ENCODE measurements at places on chromosomes 2 and 18. TPM values are rescaled to one million over a fixed set of nuclear protein-coding genes. Genes with fewer than 3 reads are reported as not detected.
A peak's percentile ranks its signal among the peaks of the same experiment; 100 is the strongest.

DNA sequence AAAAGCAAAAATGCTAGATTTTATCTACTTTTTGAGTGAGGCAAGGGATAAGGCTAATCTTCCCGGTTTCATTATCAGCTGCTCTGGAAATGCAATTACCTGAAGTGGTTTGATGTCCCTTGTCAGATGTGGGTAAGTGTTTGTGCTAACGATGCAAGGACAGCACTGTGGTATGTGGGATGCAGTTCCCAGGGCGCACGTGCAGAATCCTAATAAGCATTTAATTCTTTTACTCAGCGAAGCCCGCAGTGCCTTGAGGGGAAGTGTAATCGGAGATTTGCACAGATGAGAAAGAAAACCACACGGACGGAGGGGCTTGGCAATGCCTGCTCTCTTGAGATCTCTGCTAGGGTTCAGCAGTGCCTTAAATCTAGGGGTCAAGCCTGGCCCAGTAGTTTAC is 108.5 kb upstream of the LYPD6 start:
- H3K27me3 ChIP-seq = no peaks in the 10 kb centered on the region
- no peak overlapping the region for H3K4me3 ChIP-seq
- no peak for DNase-seq
- H3K27ac ChIP-seq = no peak overlapping the region

GRCh38 chr2:37619230-37619958 is 52.0 kb downstream of the CDC42EP3 start:
- no peak for DNase-seq
- H3K4me1 ChIP-seq = peaks cover 13% of the 10 kb centered on the region
- H3K27ac ChIP-seq = no peak overlapping the region

- H3K36me3 ChIP-seq = no peaks in the 10 kb centered on the region
- H3K4me3 ChIP-seq = no peak overlapping the region
- no peak for DNase-seq
- no peak overlapping the region for H3K27ac ChIP-seq
- H3K4me1 ChIP-seq = no peaks in the 10 kb centered on the region
- H3K27me3 ChIP-seq = peaks cover 19% of the 10 kb centered on the region
These were observed 123.2 kb downstream of the LYPD6B start for GRCh38 chr2:149161481-149162225.

DNA sequence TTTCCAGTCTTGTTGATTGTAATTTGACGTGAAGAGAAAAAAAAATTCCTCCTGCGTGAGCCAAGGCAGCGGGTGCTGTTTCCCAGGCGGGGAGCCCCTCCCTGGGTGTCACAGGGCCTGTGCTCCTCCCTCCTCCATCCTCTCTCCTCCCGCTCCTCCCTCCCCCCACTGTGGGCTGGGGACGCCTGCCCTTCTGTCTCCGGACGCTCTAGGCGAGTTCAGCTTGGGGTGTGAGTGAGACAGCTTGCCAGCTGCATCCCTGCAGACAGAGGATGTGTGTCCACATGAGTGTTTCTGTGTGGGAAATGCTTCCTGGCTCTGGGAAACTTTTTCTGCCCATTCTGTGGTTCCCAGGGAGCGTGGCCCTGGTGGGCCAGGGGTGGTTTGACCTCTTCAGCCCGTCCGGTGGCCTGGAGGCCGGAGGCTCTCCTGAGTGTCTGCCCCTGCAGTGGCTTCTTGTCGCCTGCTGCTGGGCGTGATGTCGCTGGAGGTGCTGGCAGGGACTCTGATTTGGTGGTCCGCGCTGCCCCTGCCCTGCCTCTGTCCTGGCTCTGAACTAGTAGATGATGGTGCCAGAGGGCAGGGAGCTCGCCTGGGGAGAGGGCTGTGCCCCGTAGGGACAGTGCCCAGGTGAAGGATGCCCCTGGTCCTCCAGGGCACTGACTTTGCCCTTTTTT is 96.4 kb downstream of the USP40 start:
- H3K27me3 ChIP-seq = no peaks in the 10 kb centered on the region
- H3K27ac ChIP-seq = peak overlapping the region; percentile 79
- H3K4me3 ChIP-seq = peak overlapping the region; percentile 44

DNA sequence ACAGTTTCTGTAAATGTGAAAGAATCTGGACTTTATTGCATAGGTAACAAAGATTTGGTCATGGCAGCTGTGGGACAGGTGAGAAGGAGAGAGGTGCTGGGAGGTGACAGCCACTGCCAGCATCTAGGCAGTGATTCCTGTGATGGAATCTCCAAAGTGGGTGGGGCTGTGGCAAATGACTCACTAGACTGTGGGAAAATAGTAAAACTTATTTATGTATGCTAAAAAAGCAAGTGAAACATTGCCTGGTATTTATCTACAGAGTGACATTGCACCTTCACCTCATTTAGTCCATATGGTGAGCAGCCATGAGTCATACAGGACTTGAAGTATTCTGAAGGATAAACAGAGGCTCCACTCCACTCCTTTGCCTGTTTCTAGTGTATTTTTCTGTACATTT is 145.3 kb upstream of the MEX3C start:
- no peak overlapping the region for H3K27ac ChIP-seq
- peaks cover 6% of the 10 kb centered on the region for H3K27me3 ChIP-seq
- H3K36me3 ChIP-seq = no peaks in the 10 kb centered on the region
- no peak overlapping the region for H3K4me3 ChIP-seq

DNA sequence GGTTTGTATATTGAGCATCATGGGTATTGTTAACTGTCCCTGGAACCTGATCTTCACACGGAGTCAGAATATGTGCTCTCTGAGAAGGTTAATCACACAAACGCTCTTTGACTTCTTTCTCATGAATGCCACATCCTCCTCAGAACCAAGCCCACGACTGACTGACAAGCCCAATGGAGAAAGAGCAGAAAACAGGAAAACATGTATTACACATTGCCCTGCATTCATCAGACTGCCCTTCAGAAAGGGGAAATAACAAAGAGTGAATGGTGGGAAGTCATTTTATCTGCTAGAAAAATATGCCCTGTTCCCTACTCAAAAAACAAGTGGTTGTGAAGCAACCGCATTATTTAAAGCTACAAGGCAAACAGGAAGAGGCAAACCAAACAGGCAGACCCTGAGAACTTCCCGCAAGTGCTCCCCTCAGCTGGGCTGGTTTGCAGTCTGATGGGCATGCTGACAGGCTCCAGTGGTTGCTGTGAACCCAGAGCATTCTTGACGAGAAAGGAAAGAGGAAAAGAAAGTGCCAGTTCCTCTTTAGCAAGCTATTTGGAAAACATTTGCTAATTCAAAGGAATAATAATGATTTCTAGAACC is 172.9 kb upstream of the SETBP1 start:
- no peaks in the 10 kb centered on the region for H3K36me3 ChIP-seq
- no peaks in the 10 kb centered on the region for H3K4me1 ChIP-seq
- H3K27me3 ChIP-seq = peaks cover under 1% of the 10 kb centered on the region
- H3K4me3 ChIP-seq = no peak overlapping the region
- DNase-seq = peak; percentile 18
- H3K27ac ChIP-seq = no peak overlapping the region

DNA sequence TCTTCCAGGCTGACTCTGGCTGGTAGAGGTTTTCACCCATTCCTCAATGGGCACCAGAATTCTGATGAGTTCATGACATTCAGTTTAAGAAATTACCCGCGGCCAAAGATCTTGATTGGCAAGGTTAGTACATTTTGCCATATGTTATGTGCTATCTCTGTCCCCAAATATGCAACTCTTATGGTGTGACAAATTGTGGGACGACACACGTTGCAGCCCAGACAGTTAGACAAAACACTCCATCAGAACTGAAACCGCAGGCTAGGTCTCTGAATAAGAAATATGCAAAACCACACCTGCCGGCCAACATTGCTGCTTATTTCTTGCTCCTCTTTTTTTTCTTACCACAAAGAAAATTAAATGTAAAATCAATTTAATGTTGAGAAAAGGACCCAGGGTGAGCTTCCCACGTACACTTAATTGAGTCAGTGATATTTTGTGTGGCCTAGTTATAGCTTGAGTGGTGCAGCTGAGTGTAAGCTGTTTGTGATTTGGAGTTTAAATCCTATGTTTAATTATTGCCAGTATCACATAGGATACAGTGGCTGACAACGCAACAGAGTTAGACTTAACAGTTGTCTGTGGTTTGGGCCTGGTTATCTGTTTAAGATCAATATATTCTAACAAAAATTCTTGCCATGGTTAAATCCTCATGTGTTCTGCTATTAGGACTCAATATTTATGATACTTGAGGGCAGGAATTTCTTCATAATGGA is 35.7 kb upstream of the LTBP1 start:
- no peak overlapping the region for H3K27ac ChIP-seq
- DNase-seq = no peak
- no peaks in the 10 kb centered on the region for H3K4me1 ChIP-seq
- H3K4me3 ChIP-seq = no peak overlapping the region
- H3K27me3 ChIP-seq = no peaks in the 10 kb centered on the region

GRCh38 chr2:219851169-219851568 is 223.7 kb downstream of the SLC4A3 start:
- H3K36me3 ChIP-seq = no peaks in the 10 kb centered on the region
- DNase-seq = no peak
- no peak overlapping the region for H3K4me3 ChIP-seq
- H3K4me1 ChIP-seq = peaks cover 8% of the 10 kb centered on the region

DNA sequence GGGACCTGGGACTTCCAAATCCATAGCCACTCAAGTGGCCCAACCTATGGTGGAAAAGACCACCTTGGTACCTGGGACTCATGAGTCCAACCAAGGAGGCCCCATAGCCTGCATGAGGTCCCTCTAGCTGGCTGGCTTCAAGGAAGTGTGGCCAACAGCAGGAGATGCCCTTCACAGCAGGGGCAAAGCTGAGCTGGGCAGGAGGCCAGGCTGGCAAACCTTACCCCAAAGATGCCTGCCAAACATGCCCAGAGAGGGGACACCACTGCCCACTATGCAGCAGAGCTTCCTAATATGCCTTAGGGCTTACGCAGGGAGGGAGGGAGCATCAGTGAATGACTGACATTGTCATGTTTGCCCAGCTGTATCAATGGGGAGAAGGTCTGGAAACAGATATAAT is 188.0 kb upstream of the GLI2 start:
- peaks cover 71% of the 10 kb centered on the region for H3K4me1 ChIP-seq
- DNase-seq = peak; percentile 63
- no peaks in the 10 kb centered on the region for H3K27me3 ChIP-seq
- no peaks in the 10 kb centered on the region for H3K36me3 ChIP-seq
- peak overlapping the region; percentile 72 for H3K27ac ChIP-seq

GRCh38 chr18:29076645-29077044 is 899.7 kb upstream of the CDH2 start:
- no peaks in the 10 kb centered on the region for H3K27me3 ChIP-seq
- no peaks in the 10 kb centered on the region for H3K4me1 ChIP-seq
- DNase-seq = no peak

- peak overlapping the region; percentile 58 for H3K27ac ChIP-seq
- no peaks in the 10 kb centered on the region for H3K36me3 ChIP-seq
- DNase-seq = no peak
- H3K27me3 ChIP-seq = no peaks in the 10 kb centered on the region
- no peak overlapping the region for H3K4me3 ChIP-seq
These were observed 27.8 kb upstream of the MAT2A start for GRCh38 chr2:85511008-85511811.

GRCh38 chr2:140905083-140905781 is 1225.6 kb downstream of the LRP1B start:
- no peak overlapping the region for H3K27ac ChIP-seq
- no peaks in the 10 kb centered on the region for H3K36me3 ChIP-seq
- peaks cover 2% of the 10 kb centered on the region for H3K4me1 ChIP-seq
- H3K27me3 ChIP-seq = no peaks in the 10 kb centered on the region
- no peak for DNase-seq

- peak overlapping the region; percentile 52 for H3K27ac ChIP-seq
- H3K36me3 ChIP-seq = no peaks in the 10 kb centered on the region
- no peaks in the 10 kb centered on the region for H3K27me3 ChIP-seq
These were observed 32.3 kb downstream of the NCK2 start for GRCh38 chr2:105777031-105777482.

- H3K4me3 ChIP-seq = no peak overlapping the region
- DNase-seq = no peak
- peaks cover 32% of the 10 kb centered on the region for H3K27me3 ChIP-seq
- no peaks in the 10 kb centered on the region for H3K36me3 ChIP-seq
- H3K27ac ChIP-seq = no peak overlapping the region
- no peaks in the 10 kb centered on the region for H3K4me1 ChIP-seq
These were observed 168.0 kb downstream of the SPP2 start for GRCh38 chr2:234218266-234219045.

DNA sequence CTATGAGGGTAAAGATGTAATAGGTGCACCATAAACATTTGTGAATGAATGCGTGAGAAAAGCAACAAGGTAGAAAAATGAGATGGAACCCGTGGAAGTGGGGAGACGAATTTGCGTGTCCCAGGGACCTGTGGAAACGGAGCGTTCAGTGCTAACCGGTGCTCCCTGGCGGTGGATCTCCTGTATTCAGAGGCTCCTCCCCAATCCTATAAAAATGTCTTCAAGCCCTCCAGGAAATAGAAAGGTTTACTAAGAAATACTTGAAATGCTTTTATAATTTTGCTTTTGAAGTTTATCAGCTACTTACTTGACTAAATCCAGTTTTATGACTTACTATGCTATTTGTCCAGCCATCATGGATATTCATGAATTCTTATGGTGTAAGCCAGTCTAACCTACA is 62.8 kb upstream of the RBM44 start:
- H3K27ac ChIP-seq = peak overlapping the region; percentile 92
- H3K36me3 ChIP-seq = peaks cover 10% of the 10 kb centered on the region
- no peaks in the 10 kb centered on the region for H3K27me3 ChIP-seq
- H3K4me1 ChIP-seq = peaks cover 100% of the 10 kb centered on the region

DNA sequence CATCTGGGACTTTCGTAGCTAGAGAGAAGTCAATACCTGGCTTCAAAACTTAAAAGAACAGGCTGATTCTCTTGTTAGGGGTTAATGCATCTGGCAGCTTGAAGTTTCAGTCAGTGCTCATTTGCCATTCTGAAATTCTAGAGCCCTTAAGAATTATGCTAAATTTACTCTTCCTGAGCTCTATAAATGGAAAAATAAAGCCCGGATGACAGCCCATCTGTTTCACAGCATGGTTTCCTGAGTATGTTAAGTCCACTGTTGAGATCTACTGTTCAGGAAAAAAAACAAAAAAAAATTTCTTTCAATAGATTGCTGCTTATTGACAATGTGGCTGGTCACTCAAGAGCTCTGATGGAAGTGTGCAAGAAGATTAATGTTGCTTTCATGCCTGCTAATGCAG is 101.3 kb upstream of the RPE start:
- H3K27ac ChIP-seq = no peak overlapping the region
- H3K4me1 ChIP-seq = no peaks in the 10 kb centered on the region
- no peak overlapping the region for H3K4me3 ChIP-seq
- DNase-seq = no peak

DNA sequence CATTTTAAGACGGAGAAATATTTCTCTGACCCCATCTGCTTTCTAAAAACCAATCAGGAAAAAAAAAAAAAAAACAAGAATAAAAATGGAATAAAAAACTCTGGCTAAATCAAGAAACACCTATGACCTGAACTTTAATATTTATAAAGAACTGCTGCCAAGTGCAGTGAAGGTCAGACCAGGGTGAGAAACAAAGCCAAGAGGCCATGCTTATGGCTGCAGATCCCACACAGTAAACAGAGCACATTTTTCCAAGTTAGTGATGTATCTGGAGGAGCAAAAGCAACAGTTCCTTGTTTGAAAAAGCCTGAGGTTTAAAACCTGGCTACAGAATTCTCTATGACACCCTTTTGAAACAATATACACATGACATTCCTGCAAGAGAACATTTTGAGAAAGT is 242.3 kb downstream of the SRBD1 start:
- no peak overlapping the region for H3K4me3 ChIP-seq
- H3K4me1 ChIP-seq = no peaks in the 10 kb centered on the region
- DNase-seq = no peak

EFR3B gene
- 8.7 TPM for total RNA-seq

OBSL1 gene
- total RNA-seq = 208 TPM

IL36A gene
- not detected for total RNA-seq

KCNF1 gene
- total RNA-seq = 0.30 TPM

FBLN7 gene
- 0.60 TPM for total RNA-seq

CCDC74B gene
- total RNA-seq = 0.44 TPM

EMILIN1 gene
- 18.4 TPM for total RNA-seq

INHA gene
- total RNA-seq = 2.4 TPM

KCNG2 gene
- not detected for total RNA-seq

INPP5D gene
- total RNA-seq = 4.9 TPM

ONECUT2 gene
- total RNA-seq = 0.41 TPM

SERPINB10 gene
- total RNA-seq = not detected

VWC2L gene
- total RNA-seq = not detected

All from left ventricle myocardium inferior (tissue), 1 donor.